ENCODE measurements at places on chromosomes 6 and 20. TPM values are rescaled to one million over a fixed set of nuclear protein-coding genes. Genes with fewer than 3 reads are reported as not detected.

Gene MAFB
- total RNA-seq: 8.0 TPM

Gene EDN1
- 63.0 TPM for total RNA-seq

Gene BPIFB4
- total RNA-seq: not detected

Gene PAX1
- total RNA-seq: not detected

Gene RAB44
- total RNA-seq: under 0.01 TPM

Gene CST2
- total RNA-seq: not detected

Gene ZNF322
- total RNA-seq: 15.7 TPM

Gene PSORS1C2
- total RNA-seq: not detected

Gene C4B
- total RNA-seq: 0.77 TPM

Gene TMEM74B
- total RNA-seq: 0.26 TPM

Gene KIZ
- total RNA-seq: 3.7 TPM

Gene ARMH2
- total RNA-seq: not detected

Gene THBD
- 7.7 TPM for total RNA-seq

Gene LY6G6F
- total RNA-seq: not detected

Gene NKAIN4
- not detected for total RNA-seq

Gene ADAM33
- total RNA-seq: under 0.01 TPM

Gene GPR63
- total RNA-seq: under 0.01 TPM

Gene SGK2
- under 0.01 TPM for total RNA-seq

Gene TGM3
- not detected for total RNA-seq

Gene SAMD3
- not detected for total RNA-seq

Gene CNR1
- total RNA-seq: under 0.01 TPM

Gene SLCO4A1
- 0.90 TPM for total RNA-seq

Gene TASP1
- 6.3 TPM for total RNA-seq

Gene SLC17A9
- total RNA-seq: 6.2 TPM

Gene CLPSL1
- total RNA-seq: not detected

Gene CDSN
- under 0.01 TPM for total RNA-seq

Gene C6orf52
- 0.25 TPM for total RNA-seq

Gene FAM8A1
- 12.0 TPM for total RNA-seq

Gene MLN
- not detected for total RNA-seq

Gene DLK2
- total RNA-seq: 0.76 TPM

Gene TEAD3
- 0.13 TPM for total RNA-seq

Gene HLA-DOB
- under 0.01 TPM for total RNA-seq

Gene LST1
- not detected for total RNA-seq

Gene ECT2L
- total RNA-seq: not detected

Gene MDFI
- 56.9 TPM for total RNA-seq

Gene LRFN2
- not detected for total RNA-seq

Gene CDS2
- 67.0 TPM for total RNA-seq

Gene FAM135A
- 12.9 TPM for total RNA-seq

Gene TRIM15
- not detected for total RNA-seq

Gene C6orf163
- total RNA-seq: 0.26 TPM

Gene SOX4
- total RNA-seq: 67.5 TPM

Gene TREML1
- total RNA-seq: not detected

Gene SYCP2L
- total RNA-seq: not detected

Gene DPPA5
- not detected for total RNA-seq

Gene SMLR1
- total RNA-seq: not detected

Gene TMEM30A
- total RNA-seq: 121 TPM

Gene ALDH8A1
- 0.25 TPM for total RNA-seq

Gene LIME1
- total RNA-seq: 1.5 TPM

Gene MYCT1
- total RNA-seq: 120 TPM

Gene SGK1
- total RNA-seq: 153 TPM

Gene PROKR2
- not detected for total RNA-seq

Gene FNDC11
- total RNA-seq: 1.3 TPM

Gene TXLNB
- total RNA-seq: 0.51 TPM
